HCT116 (cell line): ENCODE measurements at places on chromosomes 3 and 15. TPM values are rescaled to one million over a fixed set of nuclear protein-coding genes. Genes with fewer than 3 reads are reported as not detected.
A peak's percentile ranks its signal among the peaks of the same experiment; 100 is the strongest.

GRCh38 chr15:55789066-55789660 is 46.2 kb upstream of the PRTG start:
- H3K4me1 ChIP-seq = peaks cover 14% of the 10 kb centered on the region; the same call in 1 of the 2 replicates
- DNase-seq = peak; percentile 23
- H3K27me3 ChIP-seq = no peaks in the 10 kb centered on the region
- H3K27ac ChIP-seq = no peak overlapping the region
- H3K36me3 ChIP-seq = no peaks in the 10 kb centered on the region

DNA sequence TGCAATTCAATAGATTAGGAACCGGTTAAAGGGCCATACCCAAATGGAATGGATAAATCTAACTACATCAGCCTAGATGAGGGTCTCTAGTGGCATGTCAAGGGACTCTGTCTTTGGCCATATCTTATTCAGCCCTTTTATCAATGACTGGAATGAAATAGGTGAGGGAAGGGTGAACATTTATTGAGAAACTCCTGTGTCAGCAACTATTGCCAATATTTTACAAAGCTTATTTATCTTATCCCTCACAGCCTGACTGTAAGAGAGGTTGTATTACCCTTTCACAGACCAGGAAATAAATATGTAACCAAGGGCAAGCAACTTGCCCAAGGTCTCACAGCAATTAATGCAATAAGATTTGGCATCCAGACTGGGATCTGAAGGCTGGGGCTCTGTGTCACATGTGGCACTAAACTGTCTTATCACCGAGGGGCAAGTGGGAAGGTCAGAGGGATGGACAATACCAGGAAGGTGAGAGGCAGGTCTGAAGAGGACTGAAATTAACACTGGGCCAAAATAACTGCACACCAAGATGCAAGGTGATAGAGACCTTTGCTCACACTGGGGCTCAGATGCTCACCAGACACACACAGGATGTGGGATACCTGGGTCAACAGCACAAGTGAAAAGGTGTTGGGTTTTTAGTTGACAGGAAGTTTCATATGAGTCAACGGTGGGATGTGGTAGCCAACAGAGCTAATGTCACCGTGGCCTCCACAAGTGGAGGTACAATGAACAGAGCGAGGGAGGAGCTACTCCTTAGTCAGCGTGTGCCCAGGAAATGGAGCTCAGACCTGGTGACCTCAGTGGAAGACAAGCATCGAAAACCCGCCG is 261.3 kb downstream of the RPLP1 start:
- no peak overlapping the region for H3K27ac ChIP-seq
- no peak for DNase-seq
- no peaks in the 10 kb centered on the region for H3K36me3 ChIP-seq
- no peak overlapping the region for H3K4me3 ChIP-seq
- no peaks in the 10 kb centered on the region for H3K4me1 ChIP-seq
- H3K27me3 ChIP-seq = peaks cover 5% of the 10 kb centered on the region; the same call in 1 of the 2 replicates

GRCh38 chr3:88882121-88882520 is 225.3 kb upstream of the EPHA3 start:
- H3K4me3 ChIP-seq = no peak overlapping the region
- no peaks in the 10 kb centered on the region for H3K36me3 ChIP-seq
- H3K27me3 ChIP-seq = no peaks in the 10 kb centered on the region
- H3K4me1 ChIP-seq = no peaks in the 10 kb centered on the region
- no peak overlapping the region for H3K27ac ChIP-seq

GRCh38 chr3:193701953-193702635 is 109.1 kb downstream of the OPA1 start:
- H3K27ac ChIP-seq = no peak overlapping the region
- H3K4me3 ChIP-seq = no peak overlapping the region
- H3K27me3 ChIP-seq = no peaks in the 10 kb centered on the region

- no peak for DNase-seq
- H3K27me3 ChIP-seq = no peaks in the 10 kb centered on the region
- no peak overlapping the region for H3K27ac ChIP-seq
- no peak overlapping the region for H3K4me3 ChIP-seq
- H3K36me3 ChIP-seq = 0 out of 2 replicates have a peak, but pooled peaks cover 2% of the 10 kb centered on the region
Measured at GRCh38 chr15:64928626-64929220, 17.0 kb downstream of the ANKDD1A start.

GRCh38 chr3:182139627-182140357 is 428.1 kb downstream of the SOX2 start:
- no peak overlapping the region for H3K4me3 ChIP-seq
- no peaks in the 10 kb centered on the region for H3K36me3 ChIP-seq
- no peak overlapping the region for H3K27ac ChIP-seq
- H3K27me3 ChIP-seq = no peaks in the 10 kb centered on the region

DNA sequence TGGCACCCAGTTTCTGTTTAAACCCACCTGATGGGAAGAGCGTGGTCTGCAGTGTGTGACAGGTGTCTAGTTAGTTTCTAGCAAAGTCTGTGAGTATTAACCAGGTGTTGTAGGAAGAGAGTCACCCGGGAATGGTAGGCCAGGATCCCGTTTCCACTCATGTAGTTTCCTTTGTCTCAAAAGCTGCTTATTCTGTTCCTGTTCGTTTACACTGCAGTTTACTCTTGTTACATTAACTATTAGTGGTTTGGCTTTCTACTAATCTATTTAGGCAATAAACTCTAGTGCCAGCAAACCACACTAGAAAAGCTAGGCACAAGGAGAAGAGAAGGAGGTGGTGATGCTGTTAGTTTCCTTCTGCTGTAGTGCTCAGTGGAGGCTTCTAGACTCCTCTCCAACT is 32.7 kb downstream of the WDR76 start:
- H3K4me1 ChIP-seq = no peaks in the 10 kb centered on the region
- peaks cover 36% of the 10 kb centered on the region for H3K36me3 ChIP-seq
- DNase-seq = no peak
- H3K27ac ChIP-seq = no peak overlapping the region
- H3K27me3 ChIP-seq = no peaks in the 10 kb centered on the region
- no peak overlapping the region for H3K4me3 ChIP-seq

DNA sequence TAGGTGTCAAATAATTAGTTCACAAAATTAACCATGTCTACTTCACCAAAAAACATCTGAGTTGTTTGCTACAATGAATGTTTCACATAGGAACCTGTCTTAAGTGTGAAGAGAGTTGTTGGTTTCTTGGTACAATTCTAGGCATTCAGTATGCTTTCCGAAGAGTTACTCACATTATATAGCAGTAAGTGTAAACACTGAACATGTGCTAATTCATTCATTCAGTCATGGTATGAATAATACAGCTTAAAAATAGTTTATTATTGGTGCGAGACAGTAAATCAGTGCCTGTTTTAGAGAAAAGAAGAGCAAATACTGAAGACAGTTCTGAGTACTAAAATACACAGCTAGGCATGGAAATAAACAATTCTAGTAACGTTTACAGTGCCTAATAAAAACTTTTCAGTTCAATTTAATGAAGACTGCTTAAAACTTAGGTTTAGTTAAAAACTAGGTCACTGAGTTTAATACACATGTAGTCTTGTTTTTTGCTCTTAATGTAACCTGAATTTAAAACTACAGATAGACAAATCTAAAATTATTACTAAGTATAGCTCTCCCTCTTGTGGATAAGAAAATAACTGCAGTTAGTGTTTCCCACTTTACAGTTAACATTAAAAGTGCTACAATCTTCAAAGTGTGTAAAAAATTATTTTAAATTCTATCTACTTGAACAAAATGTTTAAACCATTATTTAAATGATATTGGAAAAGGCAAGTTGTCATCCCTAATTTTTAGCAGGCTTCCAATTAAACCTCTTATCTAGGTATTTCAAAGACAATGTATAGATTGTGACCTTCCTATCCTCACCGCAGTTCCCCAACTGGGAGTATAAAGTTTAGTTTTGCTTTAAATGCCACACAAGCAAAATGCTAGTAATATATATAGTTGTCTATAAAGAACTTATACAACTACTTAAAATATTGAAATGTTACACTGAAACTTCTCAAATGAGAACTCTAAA is 20.1 kb upstream of the ZCWPW2 start:
- no peak overlapping the region for H3K4me3 ChIP-seq
- peaks cover 29% of the 10 kb centered on the region for H3K36me3 ChIP-seq
- no peak overlapping the region for H3K27ac ChIP-seq
- no peaks in the 10 kb centered on the region for H3K27me3 ChIP-seq
- H3K4me1 ChIP-seq = no peaks in the 10 kb centered on the region

GRCh38 chr3:99269606-99270351 is 368.3 kb upstream of the DCBLD2 start:
- H3K27me3 ChIP-seq = peaks cover 6% of the 10 kb centered on the region; the same call in 1 of the 2 replicates
- H3K4me3 ChIP-seq = no peak overlapping the region
- H3K4me1 ChIP-seq = no peaks in the 10 kb centered on the region

DNA sequence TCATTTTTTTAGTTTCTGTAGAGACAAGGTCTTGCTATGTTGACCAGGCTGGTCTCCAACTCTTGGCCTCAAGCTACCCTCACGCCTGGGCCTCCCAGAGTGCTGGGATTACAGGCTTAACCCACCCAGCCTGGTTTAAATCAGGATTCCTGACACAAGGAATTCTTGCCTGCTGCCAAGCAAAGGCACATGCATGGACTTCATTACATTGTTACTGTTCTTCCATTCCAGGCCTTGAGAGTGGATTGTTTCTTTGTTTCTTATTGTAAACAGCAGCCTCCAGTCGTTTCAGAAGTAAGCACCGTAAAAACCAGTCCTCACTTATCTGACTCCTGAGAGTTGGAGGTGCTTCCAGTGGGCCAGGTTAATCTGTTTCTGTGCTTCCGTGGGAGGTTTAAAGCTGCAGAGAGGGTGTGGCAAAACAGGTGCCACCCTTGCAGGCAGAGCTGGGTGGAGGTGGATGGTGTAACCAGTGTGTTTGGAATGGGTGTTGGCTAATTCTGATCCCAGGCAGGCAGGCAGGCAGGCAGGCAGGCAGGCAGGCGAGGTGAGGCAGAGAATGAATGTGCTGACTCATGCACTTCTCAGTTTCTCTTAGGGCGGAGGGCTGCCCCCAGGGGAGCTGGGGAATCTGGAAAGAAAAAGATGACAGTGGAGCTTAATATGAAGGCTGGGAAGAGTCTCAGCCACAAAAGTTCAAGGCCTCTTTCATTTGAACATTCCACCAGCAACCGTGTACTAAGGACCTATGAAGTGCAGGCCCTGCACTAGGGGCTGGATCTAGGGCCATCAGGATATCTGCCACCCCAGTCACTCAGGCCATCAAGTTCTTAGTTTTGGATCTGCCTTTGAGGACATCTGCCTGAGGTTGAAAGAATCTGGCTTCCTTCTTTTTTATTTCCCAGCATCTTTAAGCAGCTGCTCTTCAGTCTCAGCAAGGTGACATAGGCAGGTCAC is 37.0 kb upstream of the CDCP1 start:
- no peaks in the 10 kb centered on the region for H3K27me3 ChIP-seq
- H3K4me1 ChIP-seq = peaks cover 19% of the 10 kb centered on the region; the same call in 1 of the 2 replicates
- DNase-seq = peak; percentile 35
- no peak overlapping the region for H3K4me3 ChIP-seq

GRCh38 chr15:93359060-93359408 is 270.0 kb upstream of the RGMA start:
- no peak overlapping the region for H3K27ac ChIP-seq
- H3K4me1 ChIP-seq = no peaks in the 10 kb centered on the region
- DNase-seq = no peak
- no peaks in the 10 kb centered on the region for H3K36me3 ChIP-seq

DNA sequence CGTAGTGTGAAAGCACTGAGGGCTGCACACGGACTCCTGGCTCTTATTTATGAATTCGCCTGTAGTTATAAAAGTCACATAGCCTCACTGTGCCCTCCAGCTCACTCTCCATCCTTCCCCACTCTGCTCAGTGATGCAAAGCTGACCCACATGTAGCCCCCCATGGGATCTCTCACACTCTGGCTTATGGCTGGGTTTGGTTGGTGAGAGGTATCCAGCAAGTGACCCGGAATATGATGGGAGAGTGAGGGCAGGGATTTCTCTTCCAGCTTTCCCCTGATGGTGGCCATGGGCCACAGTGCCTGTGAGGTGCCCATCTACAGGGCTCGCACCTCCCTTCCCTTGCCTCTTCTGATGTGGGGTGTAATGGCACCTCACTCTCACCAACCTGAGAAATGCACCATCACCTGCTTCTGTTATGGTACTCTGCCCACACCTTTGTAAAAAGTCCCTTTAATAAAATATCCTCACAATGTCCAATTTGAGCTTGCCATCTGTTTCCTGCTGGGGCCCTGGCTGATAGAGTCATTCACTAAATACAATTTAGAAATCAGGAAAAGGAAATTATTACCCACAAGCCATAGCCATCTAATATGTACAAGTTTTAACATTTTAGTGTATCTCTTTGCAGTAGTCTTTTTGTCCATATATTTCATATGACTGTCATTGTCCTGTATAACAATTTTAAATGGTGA is 93.6 kb downstream of the SCN11A start:
- no peak overlapping the region for H3K4me3 ChIP-seq
- no peak overlapping the region for H3K27ac ChIP-seq
- no peak for DNase-seq

- peaks cover 37% of the 10 kb centered on the region for H3K4me1 ChIP-seq
- H3K4me3 ChIP-seq = no peak overlapping the region
- H3K36me3 ChIP-seq = no peaks in the 10 kb centered on the region
- no peak overlapping the region for H3K27ac ChIP-seq
- H3K27me3 ChIP-seq = no peaks in the 10 kb centered on the region
Measured at GRCh38 chr3:184738982-184739381, 27.1 kb upstream of the MAGEF1 start.

- H3K4me3 ChIP-seq = no peak overlapping the region
- H3K27me3 ChIP-seq = no peaks in the 10 kb centered on the region
- H3K36me3 ChIP-seq = no peaks in the 10 kb centered on the region
- H3K27ac ChIP-seq = no peak overlapping the region
- no peak for DNase-seq
- no peaks in the 10 kb centered on the region for H3K4me1 ChIP-seq
Measured at GRCh38 chr15:83190450-83190849, 17.2 kb downstream of the HDGFL3 start.

The CYP8B1 gene
- total RNA-seq = 0.12 TPM

The DAZL gene
- total RNA-seq = not detected

The ROPN1B gene
- 2.2 TPM for total RNA-seq

The TPRG1 gene
- 2.8 TPM for total RNA-seq

The ANKUB1 gene
- not detected for total RNA-seq
